ENCODE measurements at places on chromosomes 16 and 17. TPM values are rescaled to one million over a fixed set of nuclear protein-coding genes. Genes with fewer than 3 reads are reported as not detected.

PYCARD gene
- 52.7 TPM for polyA plus RNA-seq

SPATA22 gene
- not detected for polyA plus RNA-seq

GRB7 gene
- polyA plus RNA-seq: 0.75 TPM

IRF8 gene
- polyA plus RNA-seq: 13.3 TPM

ZNF385C gene
- polyA plus RNA-seq: not detected

PRCD gene
- not detected for polyA plus RNA-seq

MEIOB gene
- polyA plus RNA-seq: not detected

TOP3A gene
- polyA plus RNA-seq: 2.9 TPM

WSB1 gene
- 222 TPM for polyA plus RNA-seq

PIEZO1 gene
- 205 TPM for polyA plus RNA-seq

CDRT15 gene
- not detected for polyA plus RNA-seq

MMP2 gene
- 129 TPM for polyA plus RNA-seq

CRAMP1 gene
- 11.5 TPM for polyA plus RNA-seq

DRC3 gene
- 1.4 TPM for polyA plus RNA-seq

KRT31 gene
- not detected for polyA plus RNA-seq

GSPT1 gene
- polyA plus RNA-seq: 38.4 TPM

CDRT15L2 gene
- polyA plus RNA-seq: not detected

DNA sequence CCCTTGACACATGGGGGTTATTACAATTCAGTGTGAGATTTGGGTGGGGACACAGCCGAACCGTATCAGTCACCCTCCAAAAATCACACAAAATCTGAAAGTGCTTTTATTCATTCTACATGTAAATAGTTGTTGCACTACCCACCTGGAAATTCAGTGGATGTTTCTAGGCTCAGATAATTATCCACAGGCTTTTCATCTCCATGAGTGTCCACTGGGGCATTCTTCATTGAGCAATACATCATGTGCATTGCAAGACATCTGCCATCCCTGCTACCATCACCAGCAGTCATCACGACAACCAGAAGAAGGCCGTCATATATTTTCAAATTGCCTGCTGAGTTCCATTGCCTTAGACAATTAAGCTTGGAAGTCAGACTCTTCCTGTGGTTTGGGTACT is 330.8 kb downstream of the WWOX start:
- no peak for DNase-seq

- DNase-seq: no peak
These were observed 49.4 kb downstream of the KANSL1 start for GRCh38 chr17:46143827-46144236.

- DNase-seq: no peak
These were observed 19.5 kb downstream of the HLF start for GRCh38 chr17:55284001-55284884.

DNA sequence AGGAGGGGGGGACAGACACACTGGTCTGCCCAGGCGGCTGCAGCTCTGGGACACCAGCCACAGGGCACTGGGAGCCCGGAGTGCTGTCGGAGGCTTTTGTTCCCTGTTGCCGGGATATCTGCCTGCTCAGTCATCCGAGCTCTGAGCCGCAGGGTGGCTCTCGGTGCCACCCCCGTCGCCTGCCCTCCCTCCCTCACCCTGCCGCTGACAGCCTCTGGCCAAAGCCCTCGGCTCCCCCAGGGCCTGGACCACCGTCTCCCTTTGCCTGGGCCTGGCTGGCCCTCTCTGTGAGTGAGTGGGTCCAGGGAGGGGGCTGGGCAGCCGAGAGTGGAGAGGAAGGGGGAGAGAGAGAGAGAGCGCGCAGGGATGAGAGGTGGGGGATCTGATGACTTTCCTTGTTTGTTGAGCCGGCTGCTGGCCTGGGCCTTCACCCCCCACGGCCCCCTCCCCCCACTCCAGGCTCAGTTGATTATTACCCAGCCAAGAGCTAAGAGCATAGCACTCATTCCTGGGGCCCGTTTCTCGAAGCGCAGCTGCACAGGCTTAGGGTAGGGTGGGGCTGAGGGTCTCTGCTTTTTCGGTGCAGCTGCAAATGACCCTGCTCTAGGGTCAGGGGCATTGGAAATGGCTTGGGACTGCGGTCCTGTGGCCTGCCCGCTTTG is 2.7 kb downstream of the FOXJ1 start:
- no peak for DNase-seq

- DNase-seq: no peak
These were observed 48.6 kb downstream of the TNFRSF13B start for GRCh38 chr17:16923097-16923903.

DNA sequence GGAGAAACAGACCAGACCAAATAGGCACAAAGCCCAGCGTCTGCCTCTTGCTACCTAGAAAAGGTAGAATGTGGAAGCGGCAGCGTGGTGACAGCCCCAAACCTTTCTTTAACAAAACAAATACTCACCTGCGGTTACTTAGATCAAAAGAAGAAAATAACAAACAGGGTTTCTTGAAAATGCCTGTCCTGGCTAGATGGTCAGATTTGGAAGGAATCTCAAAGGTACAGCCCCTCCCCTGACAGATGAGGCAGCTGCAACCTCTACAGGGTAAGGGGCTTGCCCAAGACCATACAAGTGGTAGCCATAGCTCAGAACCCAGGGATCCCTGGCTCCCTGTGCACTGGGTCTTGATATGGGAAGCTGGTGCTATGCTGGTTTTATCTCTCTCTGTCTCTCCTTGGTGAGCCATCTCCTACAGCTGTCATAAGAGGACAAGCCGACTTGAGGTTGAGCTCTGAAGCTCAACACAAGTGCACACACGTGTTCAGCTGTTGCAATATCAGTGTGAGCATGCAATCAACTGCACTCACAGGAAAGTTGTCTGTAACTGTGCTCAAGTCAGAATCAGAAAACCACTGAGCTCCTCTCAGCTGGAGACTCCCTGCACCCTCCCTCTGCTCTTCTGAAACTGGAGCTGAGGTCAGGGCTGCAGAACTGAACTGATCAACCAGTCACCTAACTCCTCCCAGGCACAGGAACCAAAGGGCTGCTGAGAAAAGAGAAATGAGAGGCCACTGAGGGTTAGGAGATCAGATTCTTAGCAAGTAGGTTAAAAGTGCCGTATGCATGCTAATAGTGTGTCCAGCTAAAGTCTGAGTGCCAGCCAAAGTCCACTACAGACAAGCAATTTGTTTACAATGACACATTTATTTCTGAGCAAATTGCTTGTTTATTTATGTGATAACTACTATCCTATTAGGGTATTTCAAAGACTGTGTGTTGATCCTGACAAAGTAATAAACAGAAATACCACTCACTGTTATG is 6.1 kb upstream of the RNF157 start:
- DNase-seq: no peak

GRCh38 chr16:56295739-56296527 is 104.6 kb downstream of the GNAO1 start:
- no peak for DNase-seq

- DNase-seq: peak; percentile 80
These were observed 9.9 kb downstream of the CMTM2 start for GRCh38 chr16:66588981-66589713.

- DNase-seq: no peak
These were observed 9.8 kb downstream of the ITGAM start for GRCh38 chr16:31269541-31269940.

DNA sequence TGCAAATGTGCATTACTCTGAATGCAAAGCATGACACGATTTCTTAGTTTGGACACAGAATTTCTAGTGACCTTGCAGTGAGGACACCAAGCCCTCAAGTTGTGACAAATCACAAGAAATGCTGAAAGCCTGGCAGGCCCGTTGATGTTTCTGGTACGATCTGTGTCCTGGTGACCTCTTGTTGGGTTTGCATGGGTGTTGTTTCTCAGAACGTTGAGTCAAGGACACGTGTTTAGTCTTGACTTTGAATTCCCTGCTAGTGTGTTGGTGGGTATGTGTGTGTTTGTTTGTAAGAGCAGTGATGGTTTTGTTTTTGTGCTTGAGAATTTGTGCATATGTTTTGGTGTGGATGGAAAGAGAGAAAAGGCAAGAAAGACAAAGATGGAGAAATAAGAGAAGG is 37.8 kb upstream of the MAF start:
- DNase-seq: no peak

GRCh38 chr17:41284043-41284442 is 8.5 kb downstream of the KRTAP9-7 start:
- no peak for DNase-seq

DNA sequence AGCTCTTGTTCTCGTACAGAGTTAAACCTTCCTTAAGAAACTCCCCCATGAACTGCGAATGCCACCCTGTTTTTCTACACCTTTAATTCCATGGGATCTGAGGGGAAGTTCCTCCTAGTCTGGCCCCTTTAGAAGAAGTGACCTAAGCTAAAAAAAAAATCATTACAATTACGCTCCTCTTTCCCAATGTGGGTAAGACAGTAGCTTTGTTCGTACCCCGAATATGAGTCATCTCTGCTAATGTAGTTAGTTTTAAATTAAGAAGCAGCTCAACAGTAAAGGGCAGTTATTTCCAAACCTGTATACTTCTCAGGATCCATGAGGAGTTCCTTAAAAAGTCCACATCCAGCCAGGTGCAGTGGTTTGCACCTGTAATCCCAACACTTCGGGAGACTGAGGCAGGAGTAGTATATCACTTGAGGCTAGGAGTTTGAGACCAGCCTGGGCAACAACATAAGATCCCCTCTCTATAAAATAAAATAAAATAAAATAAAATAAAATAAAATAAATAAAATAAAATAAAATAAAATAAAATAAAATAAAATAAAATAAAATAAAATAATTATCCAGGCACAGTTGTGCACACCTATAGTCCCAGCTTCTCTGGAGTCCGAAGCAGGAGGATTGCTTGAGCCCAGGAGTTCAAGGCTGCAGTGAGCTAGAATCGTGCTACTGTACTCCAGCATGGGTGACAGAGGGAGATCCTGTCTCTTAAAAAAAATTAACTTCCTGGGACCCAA is 26.1 kb downstream of the RCVRN start:
- DNase-seq: no peak

GRCh38 chr17:73658821-73659515 is 14.7 kb upstream of the SDK2 start:
- DNase-seq: no peak

- DNase-seq: no peak
These were observed 41.1 kb upstream of the CDH13 start for GRCh38 chr16:82585675-82586074.

- DNase-seq: peak; percentile 67
These were observed 1504.5 kb downstream of the CDH11 start for GRCh38 chr16:63617047-63617989.

- DNase-seq: peak; percentile 47
These were observed 176.7 kb downstream of the C16orf95 start for GRCh38 chr16:87140211-87141200.

- DNase-seq: peak; percentile 90
These were observed 19.4 kb downstream of the CEP295NL start for GRCh38 chr17:78883533-78884131.

DNA sequence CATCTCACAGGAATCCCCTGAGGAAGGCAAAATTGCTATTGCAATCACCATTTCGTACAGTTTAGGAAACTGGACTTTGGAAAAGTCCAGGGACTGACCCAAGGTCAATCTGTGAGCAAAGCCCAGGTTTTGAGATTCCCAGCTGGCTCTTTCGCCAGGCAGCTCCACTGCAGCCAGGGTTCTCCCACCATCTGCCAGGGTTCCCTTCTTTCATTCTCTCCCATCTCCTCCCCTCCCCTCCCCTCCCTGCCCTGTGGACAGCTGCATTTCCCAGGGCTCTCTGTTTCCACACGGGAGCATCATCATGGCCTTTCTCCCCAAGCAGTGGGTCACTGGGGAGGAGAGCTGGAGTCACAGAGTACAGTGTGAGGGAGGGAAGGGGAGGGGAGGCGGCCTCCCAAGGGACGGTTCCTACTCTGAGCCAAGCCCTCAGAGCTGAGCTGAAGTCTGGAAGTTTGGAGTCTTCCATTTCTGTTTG is 11.9 kb upstream of the GSDMA start:
- DNase-seq: no peak

DNA sequence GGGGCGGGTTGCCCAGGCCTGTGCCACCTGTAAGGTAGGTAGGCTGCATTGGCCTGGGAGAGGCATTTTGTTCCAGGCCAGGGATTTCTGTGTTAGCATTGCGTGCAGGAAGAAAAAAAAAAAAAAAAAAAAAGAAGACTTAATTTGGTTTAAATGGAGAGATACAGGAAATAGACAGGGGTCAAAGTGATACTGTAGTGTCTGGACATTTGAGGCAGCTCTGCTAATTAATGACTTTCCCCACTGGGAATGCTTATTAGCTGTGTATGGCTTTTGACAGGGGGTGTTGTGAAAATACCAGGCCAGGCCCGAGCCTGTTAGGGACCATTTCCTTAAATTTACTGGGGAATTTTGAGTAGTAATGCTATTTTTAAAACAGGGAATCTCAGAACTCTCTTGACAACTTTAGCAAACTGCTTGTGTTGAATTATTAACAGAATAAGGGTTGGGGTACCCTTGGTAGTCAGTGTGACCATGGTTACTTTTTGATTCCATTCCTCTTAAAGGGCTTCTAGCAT is 1.0 kb downstream of the MAP2K4 start:
- DNase-seq: no peak

DNA sequence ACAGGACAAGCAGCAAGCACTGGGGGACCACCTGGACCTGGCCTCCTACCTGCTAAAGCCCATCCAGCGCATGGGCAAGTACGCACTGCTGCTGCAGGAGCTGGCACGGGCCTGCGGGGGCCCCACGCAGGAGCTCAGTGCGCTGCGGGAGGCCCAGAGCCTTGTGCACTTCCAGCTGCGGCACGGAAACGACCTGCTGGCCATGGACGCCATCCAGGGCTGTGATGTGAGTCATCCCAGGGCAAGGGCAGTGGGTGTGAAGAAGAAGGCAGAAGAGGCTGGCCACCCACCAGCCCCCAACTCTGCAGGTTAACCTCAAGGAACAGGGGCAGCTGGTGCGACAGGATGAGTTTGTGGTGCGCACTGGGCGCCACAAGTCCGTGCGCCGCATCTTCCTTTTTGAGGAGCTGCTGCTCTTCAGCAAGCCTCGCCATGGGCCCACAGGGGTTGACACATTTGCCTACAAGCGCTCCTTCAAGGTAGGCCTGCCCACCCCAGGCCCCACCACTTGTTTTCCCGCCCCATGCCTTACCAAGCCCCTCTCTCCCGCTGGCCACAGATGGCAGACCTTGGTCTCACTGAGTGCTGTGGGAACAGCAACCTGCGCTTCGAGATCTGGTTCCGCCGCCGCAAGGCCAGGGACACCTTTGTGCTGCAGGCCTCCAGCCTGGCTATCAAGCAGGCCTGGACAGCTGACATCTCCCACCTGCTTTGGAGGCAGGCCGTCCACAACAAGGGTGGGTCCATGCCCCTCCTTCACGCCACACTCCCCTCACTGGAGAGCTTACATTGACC is 7.3 kb downstream of the PLEKHG4 start:
- peak; percentile 69 for DNase-seq

DNA sequence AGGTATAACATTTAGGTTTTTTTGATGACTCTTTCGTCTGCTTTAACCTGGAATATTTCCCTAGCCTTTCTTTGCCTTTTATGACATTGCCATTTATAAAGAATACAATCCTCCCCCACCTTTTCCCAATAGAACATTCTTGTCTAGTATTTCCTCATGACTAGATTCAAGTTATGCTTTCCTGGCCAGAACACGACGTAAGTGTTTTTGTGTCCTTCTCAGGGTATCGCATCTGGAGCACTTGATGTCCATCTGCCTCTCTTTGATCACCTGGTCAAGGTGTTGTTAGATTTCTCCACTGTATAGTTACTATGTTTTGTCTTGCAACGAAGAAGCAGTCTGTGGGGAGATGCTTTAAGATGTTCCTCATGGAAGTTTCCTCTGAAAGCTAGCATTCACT is 87.4 kb downstream of the MSI2 start:
- no peak for DNase-seq
